ENCODE measurements at places on chromosomes 5 and 9. TPM values are rescaled to one million over a fixed set of nuclear protein-coding genes. Genes with fewer than 3 reads are reported as not detected.

- no peak for DNase-seq
These were observed 29.2 kb downstream of the NR2F1 start for GRCh38 chr5:93611976-93612854.

GRCh38 chr5:147560718-147561331, 51.0 kb upstream of the DPYSL3 start:
- no peak for DNase-seq

GRCh38 chr5:92222449-92222848, 839.3 kb upstream of the ARRDC3 start:
- DNase-seq, result no peak

GRCh38 chr5:32734827-32735378, 23.8 kb downstream of the NPR3 start:
- no peak for DNase-seq

GRCh38 chr9:127523312-127523851, 72.1 kb downstream of the LRSAM1 start:
- no peak for DNase-seq

- no peak for DNase-seq
These were observed 20.3 kb upstream of the TTC33 start for GRCh38 chr5:40775846-40776657.

DNA sequence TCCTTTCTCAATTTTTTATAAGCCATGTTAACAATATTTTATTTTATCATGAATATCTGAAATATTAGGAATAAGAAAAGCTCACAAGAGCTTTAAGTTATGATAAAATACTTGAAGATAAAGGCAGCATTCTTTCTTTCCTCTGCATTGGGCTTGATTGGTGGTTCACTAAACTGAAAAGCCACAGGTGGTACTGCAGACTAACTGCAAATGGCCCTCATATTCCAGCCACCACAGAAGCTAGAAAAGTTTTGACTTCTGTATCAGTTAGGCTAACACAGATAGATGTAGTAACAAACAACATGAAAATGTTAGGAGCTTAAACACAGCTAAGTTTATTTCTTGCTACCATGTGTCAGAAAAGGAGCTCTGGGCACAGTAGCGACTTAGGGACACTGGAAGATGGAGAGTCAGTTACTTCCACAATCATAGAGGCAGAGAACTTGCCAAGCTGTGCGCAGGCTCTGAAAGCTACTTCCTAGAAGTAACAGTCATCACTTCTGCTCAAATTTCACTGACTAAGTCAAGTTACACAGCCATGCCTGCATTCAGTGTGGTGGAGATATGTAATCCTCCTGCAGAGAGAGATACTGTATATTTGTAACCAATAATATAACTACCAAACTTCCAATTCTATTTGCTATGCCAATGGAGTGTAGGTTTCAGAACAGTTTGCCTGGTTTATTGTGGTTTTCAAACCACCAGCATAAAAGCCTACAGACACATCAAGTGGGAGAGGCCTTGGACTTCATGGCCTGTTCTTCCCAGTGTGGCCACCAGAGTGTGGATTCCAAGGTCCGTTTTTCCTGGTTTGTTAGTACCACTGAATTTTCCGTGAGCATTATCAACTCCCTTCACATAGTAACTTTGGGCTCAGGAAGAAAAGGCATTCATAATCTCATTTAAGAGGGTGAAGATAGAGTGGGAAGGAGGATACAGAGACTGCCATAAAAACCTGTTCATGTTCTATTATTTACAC, 268.3 kb downstream of the PJA2 start:
- DNase-seq, result no peak

DNA sequence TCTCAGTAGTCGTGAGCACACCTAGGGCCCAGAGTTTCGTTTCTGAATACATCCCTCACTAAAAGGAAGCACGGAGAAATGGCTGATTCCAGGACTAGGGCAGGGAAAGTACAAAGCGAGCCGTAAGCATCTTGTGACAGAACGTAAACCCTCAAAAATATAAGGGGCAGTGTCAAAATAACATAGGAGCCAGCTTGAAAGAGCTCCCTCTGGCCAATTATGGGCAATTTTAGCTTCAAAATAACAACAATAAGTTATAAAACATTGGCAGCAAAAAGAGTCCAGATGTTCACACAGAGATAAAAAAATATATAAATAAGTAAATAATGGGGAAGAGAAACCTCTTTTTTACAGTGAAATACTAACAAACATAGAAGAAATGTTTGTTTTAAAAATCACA, 18.5 kb upstream of the GLIS3 start:
- DNase-seq, result no peak

GRCh38 chr5:6712142-6712576, 1.1 kb upstream of the TENT4A start:
- DNase-seq, result peak; percentile 95

Gene UGT3A1
- total RNA-seq, result not detected

Gene DAB2IP
- 38.8 TPM for total RNA-seq

- no peak for DNase-seq
These were observed 73.5 kb downstream of the EFNA5 start for GRCh38 chr5:107597247-107597646.

- DNase-seq, result peak; percentile 40
These were observed 71.0 kb upstream of the ADAMTS2 start for GRCh38 chr5:179416114-179416822.

DNA sequence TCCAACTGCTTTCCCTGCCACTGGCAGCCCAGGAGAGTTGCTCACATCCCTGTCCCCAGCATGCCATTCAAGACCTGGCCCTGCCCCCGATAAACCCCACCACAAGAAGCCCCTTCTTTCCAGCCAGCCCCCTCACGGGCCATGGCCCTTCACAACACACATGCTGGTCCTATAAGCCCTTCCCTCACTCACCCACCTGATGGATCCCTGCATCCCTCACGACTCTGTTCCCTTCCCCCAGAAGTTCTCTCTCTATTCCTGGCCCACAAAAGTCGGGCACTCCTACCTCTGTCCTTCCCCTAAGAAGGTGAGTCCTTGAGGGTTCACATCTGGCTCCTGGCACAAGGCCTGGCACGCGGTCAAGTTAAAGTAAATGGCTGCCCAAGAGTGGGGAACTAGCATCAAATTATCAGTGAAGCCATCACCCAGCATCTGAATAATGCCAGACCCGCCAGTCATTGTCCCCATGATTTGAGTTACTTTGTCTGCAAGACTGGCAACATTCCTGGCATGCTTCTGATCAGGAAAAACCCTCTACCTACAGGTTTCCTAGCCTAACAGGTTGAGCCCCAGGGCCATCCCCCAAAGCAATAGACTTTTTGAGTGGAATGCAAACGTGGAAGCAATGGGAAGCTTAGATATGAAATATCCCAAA, 65.9 kb downstream of the CRB2 start:
- no peak for DNase-seq

GRCh38 chr9:96135076-96135752, 166.8 kb downstream of the HSD17B3 start:
- no peak for DNase-seq
